ENCODE measurements at places on chromosomes 4 and X.

GRCh38 chr4:140059159-140059558 lies 94.8 kb downstream of the MAML3 start:
- no peak for DNase-seq

DNA sequence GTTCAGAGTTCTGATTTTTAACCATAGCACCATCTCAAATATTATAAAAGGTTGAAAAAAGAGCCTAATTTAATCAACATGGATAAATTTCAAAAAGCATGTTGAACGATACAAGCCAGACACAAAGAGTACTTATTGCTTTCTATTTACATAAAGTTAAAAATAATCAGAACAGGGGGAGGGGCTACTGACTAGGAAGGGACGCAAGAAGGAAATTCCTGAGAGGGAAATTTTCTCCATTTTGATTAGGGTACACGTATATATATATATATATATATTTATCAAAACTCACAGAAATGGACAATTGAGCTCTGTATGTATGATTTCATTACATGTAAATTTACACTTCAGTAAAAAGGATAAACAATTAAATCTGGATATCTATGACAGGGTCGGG lies 482 bp upstream of the MBTPS2 start:
- DNase-seq = no peak

DNA sequence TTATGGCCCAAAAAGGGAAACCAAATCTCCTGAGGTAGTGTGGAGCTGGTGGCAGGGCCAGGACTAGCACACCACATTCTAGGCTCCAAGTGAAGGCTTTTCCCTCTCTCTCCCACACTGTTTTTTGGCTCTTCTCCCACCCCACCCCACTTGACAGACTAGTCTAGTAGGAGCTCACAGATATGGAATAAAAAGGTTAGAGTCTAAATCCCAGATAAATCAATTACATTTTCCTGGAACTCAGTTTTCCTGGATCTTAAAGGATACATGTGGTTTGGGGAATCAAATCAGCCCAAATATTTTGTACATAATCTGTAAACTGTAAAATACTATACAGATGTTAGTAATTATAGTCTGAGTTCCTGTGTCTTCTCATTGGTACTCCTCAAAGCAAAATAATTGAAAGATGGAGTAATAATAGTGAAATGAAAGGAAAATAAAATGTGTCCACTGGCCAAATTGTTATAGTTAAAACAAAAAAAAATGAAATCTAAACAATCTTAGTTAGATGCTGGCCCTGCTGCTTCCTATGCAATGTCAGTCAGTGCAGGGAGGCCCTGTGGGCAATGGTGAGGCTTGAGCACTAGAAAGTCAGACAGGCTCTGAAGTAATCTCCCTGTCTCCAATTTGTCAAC lies 370.4 kb upstream of the CPEB2 start:
- DNase-seq = no peak

GRCh38 chr4:152164561-152164960 lies 371.3 kb downstream of the FBXW7 start:
- DNase-seq = no peak

DNA sequence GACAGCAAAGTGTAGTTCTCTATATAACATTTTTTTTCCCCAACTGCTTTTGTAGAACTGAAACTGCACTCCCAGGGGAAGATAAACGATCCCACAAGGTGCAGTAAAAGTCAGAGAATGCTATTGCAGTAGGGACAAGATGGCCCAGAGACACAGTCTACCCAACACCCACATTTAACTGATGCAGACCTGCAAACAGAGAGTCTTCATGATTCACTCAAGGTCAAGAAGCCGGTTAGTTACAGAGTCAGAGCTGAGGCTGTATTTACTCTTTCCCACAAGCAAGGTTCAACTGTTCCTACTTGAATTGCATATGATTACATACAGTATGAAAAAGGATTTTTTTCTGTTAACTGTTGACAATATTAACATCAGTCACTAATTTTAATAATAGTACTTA lies 654.6 kb downstream of the IL1RAPL1 start:
- DNase-seq = no peak

GRCh38 chr4:177351622-177352244 lies 42.1 kb downstream of the NEIL3 start:
- DNase-seq = no peak

GRCh38 chrX:15761564-15762191 lies 23.6 kb downstream of the CA5B start:
- no peak for DNase-seq

- DNase-seq = no peak
Observed at GRCh38 chr4:47715716-47716416, 122.0 kb downstream of the CORIN start.

DNA sequence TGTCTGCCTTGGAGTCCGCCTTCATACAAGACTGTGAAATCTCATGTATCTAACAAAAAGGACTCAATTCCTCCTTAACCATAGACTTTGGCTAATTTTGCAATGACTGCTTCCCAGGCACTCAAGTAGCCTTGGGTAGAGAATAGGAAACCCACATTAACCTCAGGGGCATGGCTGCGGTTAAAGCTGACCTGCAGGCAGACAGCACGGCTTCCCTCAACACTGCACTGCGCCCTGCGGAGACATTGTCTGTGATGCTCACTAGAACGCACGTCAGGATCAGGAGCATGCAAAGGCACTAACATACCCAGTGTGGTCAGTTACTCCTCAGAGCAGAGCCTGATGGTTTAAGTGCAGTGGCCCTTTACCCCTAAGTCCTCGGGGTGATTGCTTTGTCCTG lies 10.3 kb upstream of the GPR143 start:
- DNase-seq = no peak
